T-helper 2 cell (primary cell): ENCODE measurements at places on chromosomes 16 and 17.

- DNase-seq = no peak
These were observed 589.2 kb downstream of the CDH11 start for GRCh38 chr16:64532691-64533090.

- no peak for DNase-seq
These were observed 1.6 kb upstream of the GLP2R start for GRCh38 chr17:9824094-9824493.

- no peak for DNase-seq
These were observed 54.2 kb downstream of the ZFPM1 start for GRCh38 chr16:88507231-88507743.

- no peak for DNase-seq
These were observed 16.4 kb upstream of the RBFOX3 start for GRCh38 chr17:79627184-79627765.

GRCh38 chr17:79294459-79295071, 219.9 kb downstream of the ENGASE start:
- DNase-seq = peak; percentile 16

DNA sequence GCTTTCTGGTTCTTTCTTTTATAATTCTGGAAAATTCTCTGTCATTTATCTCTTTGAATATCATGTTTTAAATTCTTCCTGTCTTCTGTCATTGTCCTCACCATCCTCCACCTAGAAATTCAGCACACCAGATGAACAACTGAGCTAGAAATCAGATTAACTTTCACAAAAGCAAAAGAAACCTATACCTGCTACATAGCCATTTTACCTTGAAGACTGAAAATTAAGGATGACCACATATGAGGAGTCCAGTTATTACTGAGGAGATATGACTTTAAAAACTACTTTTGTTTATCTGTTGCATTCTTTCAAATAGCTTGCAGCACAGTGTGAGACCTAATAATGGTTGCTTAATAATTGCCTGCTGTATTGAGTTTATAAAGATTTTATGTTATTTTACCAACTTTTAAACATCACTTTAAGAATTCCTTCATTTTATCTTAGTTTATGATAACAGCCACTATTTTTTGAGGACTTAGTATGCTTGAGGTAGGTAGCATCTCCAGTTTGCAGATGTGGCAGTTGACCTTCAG, 104.3 kb downstream of the BCAS3 start:
- no peak for DNase-seq

DNA sequence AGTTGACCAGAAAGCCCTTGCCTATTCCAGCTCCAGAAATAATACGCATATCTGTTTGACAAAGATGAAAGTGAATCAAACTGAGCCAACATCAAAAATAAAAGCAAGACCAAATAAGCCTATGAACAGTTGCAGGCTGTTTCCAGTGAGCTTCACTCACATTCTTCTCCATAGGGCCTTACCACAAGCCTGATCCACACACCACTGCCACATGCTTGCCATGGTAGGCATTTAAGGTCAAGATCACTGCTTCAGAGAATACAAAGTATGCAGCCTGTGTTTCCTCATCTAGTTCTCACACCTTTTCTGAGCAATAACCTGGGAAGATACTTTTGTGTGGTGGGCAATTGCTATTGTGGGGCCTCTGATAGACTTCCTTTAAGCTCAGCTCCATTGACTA, 1060.2 kb downstream of the CDH11 start:
- DNase-seq = no peak
